ENCODE measurements at places on chromosomes 6 and 20. TPM values are rescaled to one million over a fixed set of nuclear protein-coding genes. Genes with fewer than 3 reads are reported as not detected.

The ASIP gene
- total RNA-seq, result not detected

The BMP6 gene
- not detected for total RNA-seq

DNA sequence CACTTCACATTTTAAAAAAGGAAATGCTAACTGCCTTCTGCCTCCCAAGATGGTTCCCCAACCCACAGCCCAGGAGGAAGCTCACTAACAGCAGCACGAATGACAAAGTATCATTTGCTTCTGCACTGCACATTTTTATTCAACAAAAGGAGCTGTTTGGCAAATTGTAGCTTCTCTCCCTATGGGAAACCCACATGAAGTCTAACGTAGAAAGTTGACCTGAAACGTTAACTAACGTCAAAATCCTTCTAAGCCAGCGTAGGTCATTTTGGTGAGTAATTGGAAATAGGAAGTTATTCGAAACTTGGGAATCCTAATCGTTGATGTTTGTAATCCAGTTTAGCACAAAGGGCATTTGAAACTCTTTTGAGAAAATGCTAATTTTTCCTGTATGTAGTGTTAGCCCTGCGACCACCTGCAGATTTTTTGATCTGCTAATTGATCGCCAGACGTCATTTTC is 2.9 kb downstream of the SALL4 start:
- H3K27ac ChIP-seq, result no peak overlapping the region
- H3K36me3 ChIP-seq, result no peaks in the 10 kb centered on the region
- H3K4me3 ChIP-seq, result no peak overlapping the region
- peaks cover 59% of the 10 kb centered on the region for H3K27me3 ChIP-seq

The KCNK5 gene
- total RNA-seq, result 4.8 TPM

GRCh38 chr20:55632592-55632991 is 372.7 kb downstream of the CBLN4 start:
- no peak overlapping the region for H3K4me3 ChIP-seq
- no peaks in the 10 kb centered on the region for H3K4me1 ChIP-seq
- DNase-seq, result no peak
- H3K27ac ChIP-seq, result no peak overlapping the region
- H3K27me3 ChIP-seq, result no peaks in the 10 kb centered on the region

The CST1 gene
- not detected for total RNA-seq

The CDKAL1 gene
- total RNA-seq, result 23.5 TPM

All from activated CD4-positive, alpha-beta T cell treated with anti-CD3 and anti-CD28 coated beads, Interleukin-2, amount 10 ng/mL, durations not matched to agents 7 days and 5 days (primary cell).